ENCODE measurements at places on chromosomes 1 and 21.

DNA sequence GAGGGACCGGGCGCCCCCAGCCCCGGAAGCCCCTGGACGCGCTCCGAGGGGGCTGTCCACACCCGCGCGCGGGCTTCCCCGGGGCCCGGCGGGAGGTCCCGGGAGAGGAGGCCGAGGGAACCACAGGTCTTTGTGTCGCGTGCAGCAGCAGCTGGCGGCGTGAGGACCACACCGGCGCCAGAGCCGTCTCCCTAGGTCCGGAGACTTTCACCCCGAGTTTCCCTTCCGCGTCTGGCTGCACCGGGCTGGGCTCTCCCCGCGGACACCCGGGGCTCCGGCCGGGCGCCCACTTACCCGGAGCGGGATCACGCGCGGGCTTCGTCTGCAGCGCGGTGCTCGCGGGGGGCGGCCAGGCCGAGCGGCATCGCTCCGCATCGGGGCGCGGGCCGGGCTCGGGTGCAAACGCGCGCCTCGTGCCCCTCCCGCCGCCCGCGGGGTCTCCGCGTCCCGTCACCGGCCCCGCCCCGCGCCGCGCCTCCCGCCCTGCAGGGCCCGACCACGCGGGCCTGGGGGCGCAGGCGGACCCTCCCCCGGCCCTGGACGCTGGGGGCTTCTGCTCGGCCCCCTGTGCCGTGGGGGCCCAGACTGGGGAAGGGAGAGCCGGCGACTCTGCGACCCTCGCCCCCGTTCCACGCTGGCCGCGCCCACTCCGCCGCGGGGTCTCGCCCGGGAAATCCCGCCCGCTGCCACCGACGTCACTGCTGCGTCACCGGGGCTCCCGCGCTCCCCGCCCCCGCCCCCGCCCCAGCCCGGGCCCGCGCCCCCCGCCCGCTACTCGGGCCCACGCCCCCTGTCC, at the start of gene GNG4:
GNG4 (minus strand) TSS at position 417 of the 796 bp plus-strand sequence. CDS start 65,946 bp downstream, outside the sequence.
- no peak for DNase-seq

DNA sequence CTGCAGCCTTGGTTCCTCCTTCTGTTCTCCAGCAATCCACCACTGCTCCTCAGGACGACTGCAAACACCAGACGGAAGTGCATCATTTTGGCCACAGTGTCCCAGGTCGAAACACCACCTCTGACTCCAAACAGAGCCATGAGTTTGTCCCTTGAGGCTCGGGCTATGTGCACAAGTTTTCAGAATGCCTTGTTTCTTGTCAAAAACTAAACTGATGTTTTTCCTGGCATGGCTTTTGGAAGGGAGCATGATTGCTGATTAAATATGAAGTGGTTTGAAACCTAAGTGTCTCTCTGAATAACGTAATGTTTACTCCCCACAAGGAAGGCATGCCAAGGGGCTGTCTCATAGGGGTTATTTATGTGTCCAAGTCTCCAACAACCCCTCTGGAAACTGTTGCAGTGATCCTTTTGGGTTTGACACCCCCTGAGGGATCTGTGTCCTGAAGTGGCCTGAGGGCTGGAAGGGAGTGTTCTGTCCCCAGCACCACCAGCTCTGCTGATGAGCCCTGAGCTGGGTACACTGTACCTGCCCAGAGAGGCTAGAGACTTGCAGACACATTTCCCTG, 132.7 kb downstream of the PLPP3 start:
- DNase-seq, result peak; percentile 56

- no peak for DNase-seq
These were observed 51.7 kb downstream of the WNT9A start for GRCh38 chr1:227895828-227896685.

GRCh38 chr1:60265560-60266535, 192.3 kb upstream of the C1orf87 start:
- peak; percentile 73 for DNase-seq

- DNase-seq, result no peak
These were observed 2.5 kb downstream of the S1PR1 start for GRCh38 chr1:101239095-101240040.

GRCh38 chr1:33441088-33441745, 10.3 kb upstream of the PHC2 start:
- DNase-seq, result no peak

DNA sequence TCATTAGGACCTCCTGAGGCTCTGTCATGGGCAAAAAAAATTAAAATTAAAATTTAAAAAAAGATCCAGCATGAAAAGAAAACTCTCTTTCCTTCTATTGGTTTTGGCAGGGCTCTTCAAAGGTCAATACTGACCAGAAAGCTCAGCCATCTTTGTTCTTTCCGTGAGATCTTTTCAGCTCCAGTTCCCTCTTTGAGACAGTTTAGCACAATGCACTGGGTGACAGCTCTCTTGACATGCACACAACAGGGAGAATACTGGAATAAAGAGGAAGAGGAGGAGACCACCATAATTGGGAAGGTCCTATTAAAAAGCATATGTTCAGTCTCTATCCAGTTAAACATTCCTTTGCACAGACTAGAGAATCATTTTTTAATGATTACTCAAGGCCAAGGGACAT, 6.3 kb downstream of the LIX1L start:
- DNase-seq, result no peak

- DNase-seq, result no peak
These were observed 37.0 kb upstream of the COL6A1 start for GRCh38 chr21:45944601-45945000.

DNA sequence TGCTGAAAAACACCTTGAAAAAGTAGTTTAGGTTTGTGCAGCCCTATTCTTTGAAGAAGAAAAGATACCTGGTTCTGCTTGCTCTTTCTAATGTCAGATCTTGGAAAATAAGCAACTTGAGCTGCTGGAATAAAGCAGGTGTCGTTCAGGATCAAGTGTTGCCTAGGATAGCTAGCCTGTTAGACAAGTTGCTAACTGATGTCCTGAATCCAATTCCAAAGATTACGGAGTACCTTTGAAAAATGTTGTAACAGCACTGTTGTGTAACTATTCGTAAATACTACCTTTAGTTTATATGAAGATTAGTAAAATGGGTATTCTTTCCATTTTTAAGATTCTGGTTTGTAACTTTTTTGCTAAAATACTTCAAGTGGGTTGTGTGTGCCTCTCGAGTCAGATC, 151.5 kb downstream of the CLEC20A start:
- no peak for DNase-seq

- DNase-seq, result no peak
These were observed 87.5 kb downstream of the ATP5PO start for GRCh38 chr21:33828083-33828482.

- DNase-seq, result peak; percentile 40
These were observed 5.8 kb upstream of the CTSE start for GRCh38 chr1:206029484-206029883.

Data from fibroblast of skin of right biceps (primary cell).